ENCODE measurements at places on chromosomes 7 and 10.

DNA sequence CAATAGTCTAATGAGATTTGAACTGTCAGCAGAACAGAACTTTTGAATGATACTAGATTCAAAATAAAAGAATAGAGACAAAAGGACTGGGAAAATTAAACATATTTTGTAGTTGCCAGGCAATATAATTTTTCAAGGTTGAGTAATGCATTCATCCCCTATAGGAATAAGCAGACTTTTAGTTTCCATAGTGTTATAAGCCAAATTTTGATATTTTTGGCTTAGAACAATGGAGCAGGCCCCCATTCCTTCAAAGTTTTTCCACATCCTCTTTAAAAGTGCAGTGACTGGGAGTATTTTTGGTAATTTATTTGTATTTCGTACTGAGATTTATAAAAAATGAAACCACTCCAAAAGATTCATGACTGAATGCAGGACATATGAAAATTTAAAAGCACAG lies 24.0 kb downstream of the MEOX2 start:
- DNase-seq: peak; percentile 46

DNA sequence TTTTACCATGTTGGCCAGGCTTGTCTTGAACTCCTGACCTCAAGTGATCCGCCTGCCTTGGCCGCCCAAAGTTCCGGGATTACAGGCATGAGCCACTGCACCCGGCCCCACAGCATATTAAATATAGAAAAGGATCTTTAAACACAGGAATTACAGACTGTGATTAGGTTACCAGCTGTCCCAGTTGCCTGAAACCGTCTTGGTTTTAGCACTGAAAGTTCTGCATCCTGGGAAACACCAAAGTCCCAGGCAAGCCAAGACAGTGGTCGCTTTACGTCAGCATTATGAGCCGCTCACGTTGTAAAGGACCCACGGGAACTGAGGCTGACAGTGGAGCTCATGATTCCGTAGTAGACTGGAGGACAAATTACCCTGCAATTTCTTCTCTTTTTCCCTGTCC lies 69.0 kb upstream of the FAM180A start:
- DNase-seq: no peak

DNA sequence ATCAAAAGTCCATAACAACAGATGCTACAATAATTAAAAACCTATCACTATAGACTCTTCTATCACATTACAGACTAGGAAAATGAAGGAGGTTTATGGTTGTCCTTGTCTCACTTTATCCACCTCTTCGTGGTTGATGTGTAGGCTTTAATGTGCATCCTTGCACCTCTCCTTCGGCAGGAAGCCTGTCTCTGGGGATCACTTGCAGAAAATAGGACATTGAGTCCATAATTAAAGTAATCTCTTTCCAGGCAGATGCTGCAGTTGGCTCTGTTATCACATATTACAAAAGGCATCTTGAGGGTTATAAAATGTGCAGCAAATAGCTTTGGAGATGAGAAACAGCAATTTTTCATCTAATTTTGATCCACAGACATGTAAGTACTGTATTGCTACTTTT lies 168.4 kb downstream of the RELN start:
- DNase-seq: no peak

GRCh38 chr7:28700096-28700495 lies 258.0 kb downstream of the TRIL start:
- no peak for DNase-seq

- no peak for DNase-seq
These were observed 2.1 kb downstream of the SNX10 start for GRCh38 chr7:26293569-26294308.

DNA sequence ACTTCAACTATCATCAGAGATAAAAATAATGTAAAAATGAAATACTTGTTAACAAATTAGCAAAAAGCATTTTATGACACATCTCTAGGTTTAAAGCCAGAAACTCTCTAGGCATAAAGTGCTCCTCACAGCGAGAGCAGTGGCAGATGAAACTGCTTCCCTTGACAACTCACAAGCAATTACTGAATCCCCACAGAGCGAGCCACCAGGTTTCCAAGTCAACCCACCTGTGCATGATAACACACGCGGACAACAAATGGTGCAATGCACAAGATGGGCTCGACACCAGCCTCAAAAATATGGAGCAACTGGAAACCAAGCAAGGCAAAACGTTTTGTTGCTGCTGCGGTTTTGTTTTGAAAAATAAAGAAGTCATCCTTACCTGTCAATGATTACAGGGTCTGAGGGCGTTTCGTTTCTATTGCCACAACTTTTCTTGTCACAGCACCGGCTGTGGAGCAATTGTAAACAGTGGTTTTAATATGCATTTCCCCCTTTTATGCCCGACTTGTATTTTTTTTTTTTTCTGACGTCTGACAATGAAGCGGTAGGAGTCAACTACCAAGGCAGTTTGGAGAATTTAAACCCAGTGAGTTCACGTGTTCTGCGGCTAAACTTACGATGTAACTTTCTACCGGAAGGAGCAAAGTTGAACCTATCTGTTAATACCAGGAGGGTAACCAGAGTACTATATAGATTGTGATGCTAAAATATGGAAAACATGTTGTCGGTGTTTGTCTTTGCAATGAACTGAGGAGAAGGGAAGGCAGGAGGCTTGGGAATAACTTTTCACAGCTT lies 7.0 kb downstream of the EBF3 start:
- DNase-seq: no peak

DNA sequence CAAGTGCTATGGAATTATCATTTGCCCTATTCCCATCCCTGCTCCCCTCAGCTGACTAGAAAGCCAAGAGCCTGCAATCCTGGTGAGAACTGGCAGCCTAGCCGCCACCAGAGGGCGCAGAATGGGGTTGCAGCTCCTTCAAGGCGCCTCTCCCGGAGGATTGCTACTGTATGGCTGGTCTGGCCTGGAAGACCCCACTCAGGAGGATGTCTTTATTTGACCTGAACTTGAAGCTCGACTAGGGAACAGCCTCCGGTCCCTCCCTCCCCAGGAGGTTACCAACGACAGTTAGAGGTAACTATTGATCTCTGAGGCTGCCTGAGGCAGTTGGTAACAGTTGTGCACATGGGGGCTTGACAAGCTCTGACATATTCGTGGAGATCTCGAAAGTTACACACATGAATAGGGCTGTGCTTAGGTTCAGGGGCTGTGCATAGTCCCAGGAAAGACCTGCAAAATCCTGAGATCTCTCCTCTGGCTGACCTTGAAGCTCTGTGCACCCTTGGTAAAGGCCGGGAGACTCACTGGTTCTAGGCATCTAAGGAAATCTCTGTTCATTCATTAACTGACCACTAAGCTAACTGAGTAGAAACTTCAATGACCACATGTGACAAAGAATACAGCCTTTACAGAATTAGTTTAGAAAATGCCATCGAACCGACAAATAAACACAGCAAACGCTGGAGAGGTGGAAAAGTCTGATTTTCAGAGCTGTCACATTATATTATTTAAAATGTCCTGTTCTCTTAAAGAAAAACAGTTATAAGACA lies 65.7 kb downstream of the TSPAN12 start:
- DNase-seq: peak; percentile 32

- no peak for DNase-seq
These were observed 20.1 kb upstream of the ITPRID1 start for GRCh38 chr7:31493714-31494181.

GRCh38 chr7:22725585-22725984 lies 1.4 kb upstream of the IL6 start:
- DNase-seq: no peak

- no peak for DNase-seq
These were observed 1150.3 kb downstream of the TYW1 start for GRCh38 chr7:68146983-68147382.

- DNase-seq: peak; percentile 43
These were observed 40.3 kb upstream of the RSBN1L start for GRCh38 chr7:77655836-77656455.

GRCh38 chr7:47066976-47067614 lies 514.8 kb downstream of the TNS3 start:
- no peak for DNase-seq

DNA sequence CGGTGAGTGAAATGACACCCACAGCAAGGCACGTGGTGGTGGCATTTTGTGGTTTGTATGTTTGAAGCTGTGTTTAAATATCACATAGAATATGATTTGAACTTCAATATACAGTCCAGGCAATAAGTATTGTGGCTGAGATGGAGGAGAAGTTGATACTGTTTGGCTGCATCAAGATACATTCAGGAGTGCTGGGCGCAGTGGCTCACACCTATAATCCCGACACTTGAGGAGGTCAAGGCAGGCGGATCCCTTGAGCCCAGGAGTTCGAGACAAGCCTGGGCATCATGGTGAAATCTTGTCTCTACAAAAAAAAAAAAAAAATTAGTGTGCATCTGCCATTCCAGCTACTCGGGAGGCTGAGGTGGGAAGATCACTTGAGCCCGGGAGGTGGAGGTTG lies 35.2 kb upstream of the NUB1 start:
- DNase-seq: no peak

DNA sequence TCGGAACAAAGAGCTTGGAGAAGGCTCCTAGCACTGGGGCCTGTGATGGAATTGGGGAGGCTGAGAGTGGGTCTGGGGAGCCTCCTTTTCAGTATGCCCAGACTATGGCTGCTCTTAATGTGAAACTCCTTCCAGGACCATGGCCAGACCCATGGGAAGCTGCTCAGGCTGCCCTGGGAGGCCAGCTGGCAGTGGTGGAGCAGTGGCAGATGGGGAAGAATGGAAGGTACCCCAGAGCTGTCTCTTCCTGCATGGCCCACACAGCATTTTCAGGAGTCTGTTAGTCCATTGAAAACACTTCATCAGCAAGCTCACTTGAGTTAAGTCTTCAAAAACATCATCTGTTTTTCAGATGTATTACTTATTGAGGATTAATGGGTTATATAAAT lies 18.5 kb downstream of the NACAD start:
- DNase-seq: no peak

DNA sequence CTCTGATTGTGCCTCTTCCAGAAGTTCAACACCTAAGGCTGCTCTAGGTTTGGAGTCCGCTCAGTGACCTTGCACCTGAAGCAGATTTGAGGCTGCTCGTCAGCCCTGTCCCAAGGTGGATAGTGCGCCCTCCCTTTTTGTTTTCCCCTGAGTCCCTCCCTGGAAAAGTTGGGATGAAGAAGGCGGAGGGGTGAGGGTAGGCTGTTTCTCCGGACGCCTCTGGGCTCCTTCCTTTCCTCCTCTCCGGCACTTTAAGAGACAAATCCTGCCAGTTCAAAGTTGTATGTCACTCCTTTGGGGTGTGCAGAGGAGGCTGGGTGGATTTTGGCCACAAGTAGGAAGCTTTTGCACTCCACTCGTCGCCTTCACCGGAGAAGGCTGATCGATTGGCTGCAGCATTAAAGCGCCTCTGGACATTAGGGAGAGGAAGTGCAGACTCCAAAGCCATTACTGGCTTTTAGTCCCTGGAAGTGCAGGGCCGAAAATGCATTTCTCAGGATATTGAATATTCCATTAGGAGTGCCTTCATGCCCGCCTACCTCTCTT lies 81.9 kb upstream of the PRKG1 start:
- DNase-seq: no peak

DNA sequence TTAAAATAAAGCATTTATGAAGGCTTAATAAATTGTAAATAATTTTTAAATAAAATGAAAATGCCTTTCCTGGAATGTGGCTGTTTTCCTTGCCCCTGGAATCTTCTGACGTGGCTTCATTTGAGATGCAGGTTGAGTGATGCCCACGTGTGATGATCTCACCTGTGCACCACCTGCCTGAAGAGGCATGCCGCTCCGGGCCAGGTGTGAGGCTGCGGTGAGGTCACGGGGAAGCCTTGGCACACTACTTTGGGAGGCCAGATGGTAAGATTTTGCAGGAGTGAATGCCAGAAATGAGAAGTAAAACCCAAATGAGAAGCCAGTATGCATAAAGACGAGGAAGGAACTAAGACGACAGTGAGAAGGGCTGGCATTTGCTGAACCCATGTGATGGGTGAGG lies 36.2 kb downstream of the GOT1 start:
- no peak for DNase-seq

- peak; percentile 29 for DNase-seq
These were observed 17.6 kb downstream of the ANXA11 start for GRCh38 chr10:80187465-80188409.

DNA sequence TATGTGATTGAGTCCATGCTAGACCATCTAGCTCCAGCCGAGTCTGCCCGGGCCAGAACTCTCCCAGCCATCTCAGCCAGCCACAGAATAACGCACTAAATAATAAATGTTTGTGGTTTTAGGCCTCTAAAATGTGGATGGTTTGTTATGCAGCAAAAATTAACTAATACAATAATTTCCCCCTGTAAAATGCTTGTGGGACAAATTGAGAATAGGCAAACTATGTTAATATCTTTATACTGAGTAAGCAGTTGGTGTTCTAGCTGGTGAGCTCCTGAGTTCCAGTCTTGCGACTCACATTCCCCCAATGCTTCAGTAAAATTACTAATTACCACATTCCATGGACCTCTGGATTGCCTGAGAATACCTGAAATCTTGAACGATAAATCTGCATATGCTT lies 316.8 kb upstream of the NFE2L3 start:
- no peak for DNase-seq

GRCh38 chr10:6044060-6044459 lies 18.1 kb downstream of the IL2RA start:
- no peak for DNase-seq

DNA sequence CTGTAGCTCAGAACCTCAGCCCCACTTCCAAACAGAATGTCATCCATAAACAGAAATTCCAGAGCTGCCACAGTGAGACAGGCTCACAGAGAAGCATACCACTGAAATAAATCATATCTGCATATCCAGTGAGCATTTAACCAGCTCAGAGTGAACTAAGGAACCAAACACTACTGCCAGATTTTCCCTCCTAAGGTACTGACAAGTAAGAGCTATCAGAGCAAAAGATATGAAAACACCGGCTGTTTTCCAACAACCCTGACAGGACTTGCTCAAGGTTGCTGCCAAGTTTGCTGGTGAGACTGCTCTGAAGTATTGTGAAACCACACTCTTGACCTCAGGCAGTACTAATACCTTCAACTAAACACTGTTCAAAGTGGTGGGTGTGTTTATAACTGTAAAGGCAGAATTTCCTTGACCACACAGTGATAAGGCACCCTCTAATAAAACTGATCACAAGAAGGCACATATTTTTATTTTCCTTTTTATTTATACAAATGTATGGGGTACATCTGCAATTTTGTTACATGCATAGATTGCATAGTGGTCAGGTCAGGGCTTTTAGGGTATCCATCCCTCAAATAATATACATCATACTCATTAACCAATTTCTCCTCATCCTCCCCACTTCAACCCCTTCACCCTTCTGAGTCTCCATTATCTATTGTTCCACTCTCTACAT lies 18.3 kb downstream of the SGMS1 start:
- DNase-seq: peak; percentile 36

GRCh38 chr7:45033261-45033930 lies 33.4 kb downstream of the CCM2 start:
- DNase-seq: no peak

All from dermis microvascular lymphatic vessel endothelial cell (primary cell).